Activated T-helper 1 cell treated with anti-CD3 and anti-CD28 coated beads, Interleukin-12 subunit alpha, Interleukin-12 subunit beta, Interleukin-2, Interleukin-4 antibody, amounts not matched to agents 30 ng/mL and 10 ng/mL and 1 ng/mL, durations not matched to agents 14 hours and 24 hours and 36 hours (primary cell): ENCODE measurements at places on chromosomes 13 and 19. TPM values are rescaled to one million over a fixed set of nuclear protein-coding genes. Genes with fewer than 3 reads are reported as not detected.
A peak's percentile ranks its signal among the peaks of the same experiment; 100 is the strongest.

DNA sequence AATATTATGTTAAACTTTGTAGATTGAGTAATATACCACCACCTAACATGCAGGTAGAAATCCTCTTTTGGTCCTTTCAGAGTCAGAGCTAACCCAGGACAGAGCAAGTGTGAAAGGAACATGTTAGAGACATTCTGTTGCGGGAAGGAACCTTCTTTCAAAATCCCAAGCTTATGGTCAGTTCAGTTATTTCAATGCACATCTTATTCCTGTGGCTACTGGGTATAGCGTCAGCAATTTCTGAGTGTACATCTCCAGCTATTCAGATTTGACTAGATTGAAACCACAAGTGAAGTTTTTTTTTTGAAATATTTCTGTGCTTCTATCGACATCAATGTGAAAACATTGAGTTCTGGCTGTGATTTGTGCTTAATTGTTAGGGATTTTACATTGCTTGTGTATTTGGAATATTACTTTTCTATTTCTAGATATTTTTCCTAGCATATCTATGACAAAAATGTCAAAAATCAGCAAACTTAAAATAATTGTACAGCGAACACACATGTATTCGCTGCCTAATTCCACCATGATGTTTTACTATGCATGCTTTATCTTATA, 165.3 kb downstream of the LMO7 start:
- DNase-seq: no peak

- DNase-seq: no peak
Observed at GRCh38 chr19:4063369-4064148, 3.1 kb downstream of the ZBTB7A start.

GRCh38 chr13:110137680-110138009, 169.3 kb downstream of the COL4A1 start:
- DNase-seq: peak; percentile 2

- DNase-seq: no peak
Observed at GRCh38 chr13:25143706-25144105, 28.4 kb downstream of the AMER2 start.

DNA sequence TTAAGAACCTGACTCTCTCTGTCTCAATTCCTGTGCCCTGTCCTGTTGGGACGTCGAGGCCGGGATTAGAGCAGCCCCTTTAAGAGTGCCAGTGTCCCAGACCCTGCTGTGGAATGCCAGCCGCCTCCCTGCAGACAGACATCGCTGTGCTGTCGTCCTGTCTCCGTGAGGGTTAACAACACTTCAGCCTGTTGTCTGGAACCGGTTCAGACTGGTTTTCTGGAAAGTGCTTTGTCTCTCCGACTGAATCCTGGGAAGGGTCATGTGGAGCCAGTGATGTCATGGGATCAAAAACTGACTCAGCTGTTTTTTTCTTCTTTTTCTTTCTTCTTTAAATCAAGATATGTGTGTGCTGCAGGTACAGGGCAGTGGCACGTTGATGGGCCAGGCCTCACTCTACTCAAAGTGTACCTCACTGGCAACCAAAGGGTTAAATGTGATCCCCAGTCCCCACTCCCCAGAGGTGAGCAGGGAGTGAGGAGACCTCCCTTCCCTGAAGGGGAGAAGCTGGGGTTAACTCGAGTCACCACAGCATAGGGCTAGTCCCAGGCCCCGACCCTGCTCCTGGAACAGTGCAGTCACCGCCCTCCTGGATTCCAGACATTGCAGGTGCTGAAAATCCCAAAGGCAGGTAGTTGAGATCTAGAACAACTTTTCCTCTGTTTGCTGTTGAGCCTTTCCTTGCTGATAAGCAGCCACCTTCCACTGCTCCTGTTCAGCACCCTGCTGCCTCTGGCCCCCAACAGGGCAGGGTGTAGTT, 50.8 kb downstream of the TSSK6 start:
- no peak for DNase-seq

GRCh38 chr13:111904701-111905608, 162.0 kb upstream of the SOX1 start:
- no peak for DNase-seq

- DNase-seq: no peak
Observed at GRCh38 chr19:9622531-9622930, 1.5 kb upstream of the ZNF561 start.

Gene BEST2
- 0.12 TPM in 1 of 2 replicates, not detected in the other for total RNA-seq

Gene CABP5
- total RNA-seq: not detected in 2 replicates

Gene IGFL1
- total RNA-seq: not detected in 2 replicates
